ENCODE measurements at places on chromosomes 1 and 21.

- no peak for DNase-seq
Measured at GRCh38 chr1:55833529-55834091, 618.4 kb upstream of the USP24 start.

DNA sequence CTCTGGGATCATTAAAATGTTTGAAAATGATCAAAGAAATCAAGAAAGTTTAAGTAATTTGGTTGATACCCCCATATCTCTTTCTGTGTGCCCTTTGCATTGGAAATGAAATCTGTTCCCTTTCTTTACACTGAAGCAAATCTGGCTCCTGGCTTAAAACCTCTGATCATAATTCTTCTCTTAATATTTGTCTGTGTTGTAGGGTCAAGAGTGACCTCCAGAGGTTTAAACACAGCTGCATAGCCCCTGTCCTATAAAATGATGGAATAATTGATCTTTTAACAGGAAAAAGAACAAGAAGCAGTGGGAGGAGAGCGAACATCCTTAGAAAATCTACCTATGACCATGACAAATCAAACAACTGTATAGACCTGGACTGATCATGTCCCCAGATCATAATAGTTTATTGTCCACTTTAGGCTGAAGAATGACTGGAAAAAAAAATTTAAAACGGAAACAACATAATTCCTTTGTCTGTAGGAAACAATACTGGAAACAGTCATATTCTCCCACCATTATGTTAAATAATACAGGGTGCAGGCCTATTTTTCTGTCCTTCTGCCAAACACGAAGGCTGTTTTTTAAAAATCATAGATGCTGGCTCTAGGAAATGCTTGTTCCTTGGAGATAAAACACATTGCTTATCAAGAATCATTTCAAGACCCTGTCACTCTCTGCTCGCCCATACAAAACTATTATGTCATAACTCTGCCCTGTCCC, 184.3 kb downstream of the NEGR1 start:
- no peak for DNase-seq

DNA sequence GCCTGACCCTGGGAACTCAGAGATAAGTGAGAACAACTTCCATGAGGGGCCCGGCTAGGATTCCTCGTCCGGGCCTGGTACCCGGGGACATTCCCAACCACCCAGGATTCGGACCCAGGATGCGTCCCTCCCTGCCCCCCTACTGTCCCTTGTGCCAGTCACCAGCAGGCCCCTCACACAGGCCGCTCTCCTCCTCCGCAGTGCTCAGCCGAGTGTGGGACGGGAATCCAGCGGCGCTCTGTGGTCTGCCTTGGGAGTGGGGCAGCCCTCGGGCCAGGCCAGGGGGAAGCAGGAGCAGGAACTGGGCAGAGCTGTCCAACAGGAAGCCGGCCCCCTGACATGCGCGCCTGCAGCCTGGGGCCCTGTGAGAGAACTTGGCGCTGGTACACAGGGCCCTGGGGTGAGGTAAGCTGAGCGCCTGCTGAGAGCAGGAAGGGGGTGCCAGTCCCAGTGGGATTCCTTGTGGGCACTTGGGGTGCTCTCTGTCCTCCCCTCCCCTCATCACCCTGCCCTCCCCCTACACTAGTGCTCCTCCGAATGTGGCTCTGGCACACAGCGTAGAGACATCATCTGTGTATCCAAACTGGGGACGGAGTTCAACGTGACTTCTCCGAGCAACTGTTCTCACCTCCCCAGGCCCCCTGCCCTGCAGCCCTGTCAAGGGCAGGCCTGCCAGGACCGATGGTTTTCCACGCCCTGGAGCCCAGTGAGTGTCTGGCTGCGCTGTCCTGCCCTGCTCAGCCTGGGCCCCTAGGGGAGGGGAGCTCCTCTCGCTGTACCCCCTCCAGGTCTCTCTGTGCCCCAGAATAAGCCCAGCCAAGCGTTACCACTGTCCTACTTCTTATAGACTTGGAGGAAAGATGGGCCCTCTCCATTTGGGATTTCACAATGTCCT, 9.8 kb downstream of the ADAMTSL4 start:
- DNase-seq: no peak

DNA sequence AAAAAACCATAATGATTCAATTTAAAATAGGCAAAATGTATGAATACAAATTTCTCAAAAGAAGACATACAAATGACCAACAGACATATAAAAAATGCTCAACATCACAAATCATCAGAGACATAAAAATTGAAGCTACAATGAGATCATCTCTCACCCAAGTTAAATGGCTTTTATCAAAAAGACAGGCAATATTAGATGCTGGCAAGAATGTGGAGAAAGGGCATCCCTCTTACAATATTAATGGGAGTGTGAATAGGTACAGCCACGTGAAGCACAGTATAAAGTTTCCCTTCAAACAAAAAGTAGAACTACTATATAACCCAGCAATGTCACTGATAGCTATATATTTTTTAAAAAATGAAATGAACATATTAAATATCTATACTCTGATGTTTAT, 1481.7 kb downstream of the AMY1C start:
- no peak for DNase-seq

DNA sequence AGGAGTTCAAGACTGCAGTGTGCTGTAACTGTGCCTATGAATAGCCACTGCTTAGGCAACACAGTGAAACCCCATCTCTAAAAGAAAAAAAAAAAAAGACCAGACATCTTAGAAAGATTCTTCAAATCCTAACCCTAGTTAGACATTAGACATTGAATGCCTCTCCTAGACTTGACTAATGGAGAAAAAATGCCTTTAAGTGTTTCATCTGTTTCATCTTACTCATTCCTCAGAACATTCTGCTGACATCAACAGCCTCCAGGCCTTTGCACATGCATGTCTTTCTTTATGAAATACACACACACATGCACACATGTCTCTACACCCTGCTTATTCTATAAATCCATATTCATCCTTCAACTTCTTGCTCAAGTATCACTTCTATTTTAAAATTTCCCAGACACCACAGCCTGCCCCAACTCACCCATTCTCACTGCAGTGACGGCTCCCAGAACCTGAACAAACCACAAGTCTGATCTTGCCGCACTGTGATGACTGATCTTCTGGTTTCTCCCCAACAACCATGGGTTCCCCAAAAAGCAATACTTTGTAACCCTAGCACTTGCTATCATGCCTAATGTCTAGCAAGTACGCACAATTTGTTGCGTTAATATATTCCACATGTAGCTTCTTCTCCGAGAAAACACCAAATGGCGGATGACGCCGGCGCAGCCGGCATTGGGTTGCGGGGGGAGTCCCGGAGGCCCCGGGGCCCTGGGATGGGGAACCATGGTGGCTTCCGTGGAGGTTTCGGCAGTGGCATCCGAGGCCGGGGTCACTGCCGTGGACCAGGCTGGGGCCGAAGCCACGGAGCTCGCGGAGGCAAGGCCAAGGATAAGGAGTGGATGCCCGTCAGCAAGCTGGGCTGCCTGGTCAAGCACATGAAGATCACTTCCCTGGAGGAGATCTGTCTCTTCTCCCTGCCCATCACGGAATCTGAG, 37.4 kb downstream of the LRRC52 start:
- DNase-seq: no peak

DNA sequence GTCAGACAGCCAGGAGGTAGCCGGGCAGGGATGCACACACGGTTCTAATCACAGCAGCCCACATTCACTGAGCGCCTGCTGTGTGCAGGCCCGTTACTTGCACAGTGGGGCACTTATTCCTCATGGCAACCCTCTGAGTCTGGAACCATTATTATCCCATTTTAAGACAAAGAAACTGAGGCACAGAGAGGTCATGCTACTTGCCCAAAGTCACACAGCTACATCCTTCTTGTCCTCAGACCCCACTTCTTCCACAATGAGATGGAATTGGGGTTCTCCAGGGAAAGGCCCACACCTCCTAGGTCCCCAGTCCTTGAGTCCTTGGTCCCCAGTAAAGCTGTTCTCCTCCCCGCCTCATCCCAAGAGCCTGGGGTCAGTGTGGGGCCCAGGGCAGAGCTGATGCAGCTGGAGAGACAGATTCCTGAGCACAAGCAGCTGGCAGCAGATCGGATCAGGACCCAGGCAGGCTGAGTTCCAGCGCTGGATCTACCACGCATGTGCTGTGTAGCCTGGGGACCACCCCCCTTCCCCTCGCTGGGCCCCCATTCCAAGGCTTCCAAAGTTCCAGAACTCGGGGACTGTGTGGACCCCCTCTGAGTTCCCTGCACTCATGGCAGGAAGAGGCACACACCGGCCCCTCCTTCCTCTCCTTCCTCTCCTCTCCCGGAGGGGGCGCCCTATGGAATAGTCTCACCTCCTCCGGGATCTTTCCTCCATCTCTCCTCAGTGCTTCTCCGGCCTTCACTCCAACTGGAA, 393.4 kb downstream of the MATN1 start:
- no peak for DNase-seq

GRCh38 chr1:37562984-37563383, 6.2 kb downstream of the DNALI1 start:
- DNase-seq: no peak

DNA sequence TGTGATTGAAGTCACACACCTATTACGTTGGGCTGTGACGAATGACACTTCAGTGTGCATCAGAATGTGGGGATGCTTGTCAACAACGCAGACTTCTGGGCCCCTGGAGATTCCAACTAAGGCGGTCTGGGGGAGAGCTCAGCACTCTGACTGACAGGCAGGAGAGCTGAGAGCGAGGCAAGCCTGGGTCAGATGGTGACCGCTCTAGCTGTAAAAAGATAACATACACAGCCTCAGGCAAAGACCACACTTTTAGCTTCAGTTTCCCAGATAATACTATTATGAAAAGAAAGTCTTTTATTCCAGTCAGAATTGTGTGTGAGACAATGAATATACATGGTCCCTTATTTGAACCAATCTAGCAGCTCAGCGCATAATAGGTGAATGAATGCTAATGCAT, 25.4 kb downstream of the EDARADD start:
- DNase-seq: no peak

GRCh38 chr1:212520299-212520698, 87.6 kb downstream of the NENF start:
- no peak for DNase-seq

DNA sequence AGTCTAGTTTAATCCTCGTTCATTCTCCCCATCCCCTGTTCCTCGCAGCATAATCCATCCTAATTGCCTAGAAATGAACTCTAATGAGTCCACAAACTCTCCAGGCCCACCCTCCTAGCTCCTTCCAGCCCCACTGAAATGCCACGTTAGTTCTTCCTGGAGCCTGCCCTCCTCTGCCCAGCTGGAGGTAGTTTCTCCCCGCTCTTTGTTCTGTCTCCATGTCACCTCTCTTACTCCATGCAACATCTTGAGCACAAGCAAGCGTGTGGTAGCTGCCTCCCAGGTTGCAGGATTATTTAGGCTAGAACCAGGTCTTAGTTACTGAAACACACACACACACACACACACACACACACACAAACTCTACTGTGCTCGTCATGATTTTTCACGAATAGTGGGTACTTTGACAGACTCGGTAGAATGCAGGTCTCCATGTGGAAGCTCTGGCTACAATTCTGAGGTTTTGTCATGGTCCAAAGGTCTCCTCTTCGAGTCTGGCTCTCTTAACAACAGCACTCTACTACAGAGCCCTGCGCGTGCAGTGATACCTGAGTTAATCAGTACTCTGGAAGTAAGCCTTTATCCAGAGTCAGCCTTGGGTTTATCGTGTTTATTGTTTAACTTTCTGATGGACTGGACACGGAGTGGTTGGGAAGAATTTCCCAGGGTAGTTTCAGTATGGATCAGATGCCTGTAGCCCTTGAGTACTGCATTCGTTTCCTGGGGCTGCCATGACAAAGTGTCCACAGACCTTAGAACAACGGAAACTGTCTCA, 27.5 kb downstream of the HUNK start:
- DNase-seq: no peak

DNA sequence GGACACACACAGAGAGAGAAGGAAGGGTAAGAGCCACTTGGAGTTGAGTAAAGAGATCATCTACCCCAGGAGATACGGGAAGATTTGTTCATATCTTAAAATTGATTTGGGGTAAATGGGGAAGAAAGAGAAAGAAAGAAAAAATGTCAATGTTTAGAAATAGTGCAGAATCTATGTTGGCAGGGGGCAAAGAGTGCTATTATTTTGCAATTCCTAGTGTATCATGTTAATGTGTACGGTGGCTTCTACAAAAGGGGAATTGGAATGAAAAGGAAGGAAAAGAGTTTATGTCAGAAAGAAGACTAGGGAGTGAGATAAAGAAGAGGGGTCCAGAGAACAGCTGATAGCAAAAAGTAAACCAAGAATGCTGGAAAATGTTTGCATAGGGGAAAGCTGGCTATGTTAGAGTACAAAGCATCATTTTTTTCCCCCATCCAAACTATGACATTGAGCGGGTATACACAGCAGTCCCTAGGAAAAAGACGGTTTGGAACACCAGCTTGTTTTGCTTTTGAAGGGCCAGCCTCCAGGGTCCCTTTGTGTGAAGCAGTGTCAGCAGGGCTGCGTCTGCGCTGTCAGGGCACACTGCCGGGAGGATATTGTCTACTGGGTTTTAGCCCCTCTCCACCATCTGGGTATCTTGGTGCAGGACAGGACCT, 10.8 kb downstream of the LRRC8D start:
- no peak for DNase-seq

DNA sequence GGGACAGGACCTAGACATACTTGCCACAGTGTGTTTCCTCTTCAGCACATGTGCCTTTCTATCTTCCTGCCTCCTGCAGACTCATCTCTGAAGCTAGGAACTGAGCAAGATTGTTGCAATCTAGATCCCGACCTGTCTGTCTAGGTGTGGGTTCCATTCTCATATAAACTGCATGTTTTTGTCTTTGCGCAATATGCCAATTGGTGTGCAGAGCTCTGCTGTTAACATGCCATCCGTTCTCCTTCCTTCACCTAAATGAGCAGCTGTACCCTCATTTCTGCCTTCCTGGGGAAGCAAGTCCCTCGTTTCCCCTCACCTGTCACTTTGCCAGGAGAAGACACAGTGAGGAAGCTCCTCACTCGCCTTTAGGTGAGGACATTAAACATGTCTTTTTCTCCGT, 55.5 kb downstream of the SLC35F3 start:
- DNase-seq: no peak

GRCh38 chr1:117051224-117052064, 8.7 kb upstream of the TTF2 start:
- DNase-seq: no peak

DNA sequence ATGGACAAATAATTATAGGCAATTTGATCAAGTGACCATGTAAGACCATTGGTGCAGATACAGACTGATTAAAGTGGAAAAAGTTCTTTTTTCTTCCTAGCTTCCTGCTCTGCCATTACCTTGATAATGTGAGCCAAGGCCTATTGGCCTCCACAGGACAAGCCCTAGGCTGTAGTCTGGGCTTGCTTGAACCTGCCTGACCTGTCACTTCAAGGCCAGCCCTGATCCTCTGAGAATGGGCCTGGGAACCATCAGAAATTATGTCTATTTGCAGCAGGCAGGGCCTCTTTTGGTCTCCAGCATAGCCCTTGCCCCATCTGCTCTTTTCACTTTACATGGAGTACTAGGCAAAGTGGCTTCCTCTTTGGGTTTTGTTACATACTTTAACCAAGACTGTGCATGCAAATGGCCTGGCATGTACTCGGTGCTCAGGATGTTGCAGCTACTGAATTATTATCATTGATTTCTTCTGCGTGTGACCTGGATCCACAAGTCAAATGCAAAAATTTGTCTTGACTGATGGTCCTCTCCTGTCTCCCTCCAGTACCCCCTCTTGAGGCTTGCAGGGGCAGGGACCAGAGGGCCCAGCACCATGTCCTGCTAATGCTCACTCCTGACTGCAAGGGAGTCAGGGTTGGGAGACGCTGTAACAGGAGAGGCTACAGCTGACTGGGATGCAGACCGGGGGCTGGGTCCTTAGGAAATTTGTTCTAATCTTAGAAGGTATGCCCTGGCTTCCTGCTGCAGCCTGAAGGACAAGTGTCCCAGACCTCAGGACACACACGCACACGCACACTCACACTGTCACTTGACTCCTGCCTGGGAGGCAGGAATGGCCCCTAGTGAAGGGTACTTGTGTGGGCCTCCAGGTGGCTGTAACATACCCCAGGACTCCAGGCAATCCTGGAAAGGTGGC, 39.4 kb downstream of the RCSD1 start:
- no peak for DNase-seq
